ENCODE measurements at places on chromosomes 5 and 9. TPM values are rescaled to one million over a fixed set of nuclear protein-coding genes. Genes with fewer than 3 reads are reported as not detected.

- H3K4me1 ChIP-seq: peaks cover 8% of the 10 kb centered on the region
- H3K4me3 ChIP-seq: no peak overlapping the region
- DNase-seq: no peak
- no peaks in the 10 kb centered on the region for H3K27me3 ChIP-seq
- no peak overlapping the region for H3K27ac ChIP-seq
These were observed 451.6 kb upstream of the CD180 start for GRCh38 chr5:67648201-67648671.

DNA sequence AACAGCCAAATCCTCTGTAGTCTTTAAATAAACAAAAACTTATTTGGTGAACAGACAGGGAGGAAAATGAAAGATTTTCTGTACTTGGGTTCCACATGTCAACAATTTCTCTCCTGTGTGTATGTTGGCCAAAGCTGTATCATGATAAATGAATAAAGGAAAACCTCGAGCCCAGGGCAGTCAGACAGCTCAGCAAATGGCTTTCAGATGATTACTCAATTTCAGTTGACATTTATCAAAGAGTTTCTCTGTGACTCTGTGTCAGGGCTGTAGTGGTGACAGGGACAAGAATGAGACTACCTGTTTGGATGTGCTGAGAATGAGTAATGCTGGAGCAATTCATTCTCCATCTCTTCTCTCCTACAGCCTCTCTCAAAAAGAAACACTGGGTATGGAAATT lies 45.7 kb upstream of the PTGS1 start:
- H3K4me1 ChIP-seq: no peaks in the 10 kb centered on the region
- H3K27me3 ChIP-seq: no peaks in the 10 kb centered on the region
- no peak for DNase-seq
- peaks cover 3% of the 10 kb centered on the region for H3K36me3 ChIP-seq
- H3K27ac ChIP-seq: no peak overlapping the region

- DNase-seq: no peak
- peaks cover 28% of the 10 kb centered on the region for H3K27me3 ChIP-seq
- no peaks in the 10 kb centered on the region for H3K36me3 ChIP-seq
- H3K27ac ChIP-seq: no peak overlapping the region
- H3K4me3 ChIP-seq: no peak overlapping the region
- H3K4me1 ChIP-seq: no peaks in the 10 kb centered on the region
These were observed 404.9 kb downstream of the CDK5RAP2 start for GRCh38 chr9:120175031-120175430.

GRCh38 chr5:132408965-132409364 lies 39.5 kb downstream of the SLC22A5 start:
- H3K4me3 ChIP-seq: peak overlapping the region; percentile 51
- no peak for DNase-seq
- H3K4me1 ChIP-seq: peaks cover 9% of the 10 kb centered on the region
- H3K27ac ChIP-seq: no peak overlapping the region
- H3K36me3 ChIP-seq: no peaks in the 10 kb centered on the region
- H3K27me3 ChIP-seq: peaks cover 14% of the 10 kb centered on the region

GRCh38 chr5:96187309-96188027 lies 225.8 kb upstream of the ELL2 start:
- no peak for DNase-seq
- H3K27ac ChIP-seq: peak overlapping the region; percentile 58
- no peak overlapping the region for H3K4me3 ChIP-seq
- H3K27me3 ChIP-seq: no peaks in the 10 kb centered on the region
- peaks cover 3% of the 10 kb centered on the region for H3K36me3 ChIP-seq
- no peaks in the 10 kb centered on the region for H3K4me1 ChIP-seq

- no peaks in the 10 kb centered on the region for H3K27me3 ChIP-seq
- peaks cover 15% of the 10 kb centered on the region for H3K4me1 ChIP-seq
- H3K4me3 ChIP-seq: no peak overlapping the region
- H3K27ac ChIP-seq: no peak overlapping the region
These were observed 29.6 kb upstream of the UBAC1 start for GRCh38 chr9:135990468-135991429.

GRCh38 chr5:1052641-1053390 lies 44.2 kb downstream of the NKD2 start:
- DNase-seq: no peak
- H3K27ac ChIP-seq: no peak overlapping the region
- peaks cover 13% of the 10 kb centered on the region for H3K4me1 ChIP-seq
- no peaks in the 10 kb centered on the region for H3K27me3 ChIP-seq

DNA sequence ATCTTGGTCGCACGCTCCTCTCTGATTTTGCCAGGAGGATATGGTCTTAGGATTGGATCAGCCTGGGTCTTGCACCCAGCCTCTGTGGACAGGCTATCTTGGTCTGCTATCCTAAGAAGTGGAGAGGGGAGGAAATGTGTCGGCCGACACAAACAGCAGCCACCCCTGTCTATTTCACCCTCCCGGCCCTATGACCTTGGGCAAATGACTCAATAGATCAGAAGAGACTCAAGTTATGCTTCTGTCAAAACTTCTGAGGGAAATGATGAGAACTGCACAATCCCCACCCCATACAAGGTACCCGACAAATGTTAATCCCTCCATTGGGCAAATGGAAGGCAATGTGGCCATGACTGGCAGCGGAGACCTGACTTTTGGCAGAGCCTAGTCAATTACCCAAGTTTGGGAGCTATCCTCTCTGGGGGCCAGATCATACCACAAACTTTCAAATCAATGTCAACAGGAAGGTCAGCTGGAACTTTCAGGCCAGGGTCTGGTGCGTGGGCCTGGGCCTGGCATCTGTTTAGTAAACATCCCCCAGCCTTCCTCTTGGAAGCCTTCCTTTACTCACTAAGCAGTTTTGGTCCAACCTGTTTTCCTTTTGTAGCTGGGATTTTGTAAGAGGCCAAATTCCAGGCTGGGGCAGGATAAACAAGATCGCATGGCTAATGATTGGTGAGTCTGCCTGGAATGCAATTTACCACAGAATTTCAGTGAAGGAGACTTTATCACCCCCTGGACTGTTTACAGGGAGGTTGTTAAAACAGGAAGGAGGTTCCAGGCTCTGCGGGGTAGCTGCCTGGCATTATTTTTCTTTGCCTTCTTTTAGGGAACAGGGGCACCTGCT lies 64.2 kb upstream of the CPEB4 start:
- H3K27me3 ChIP-seq: no peaks in the 10 kb centered on the region
- H3K4me3 ChIP-seq: no peak overlapping the region
- no peak for DNase-seq

DNA sequence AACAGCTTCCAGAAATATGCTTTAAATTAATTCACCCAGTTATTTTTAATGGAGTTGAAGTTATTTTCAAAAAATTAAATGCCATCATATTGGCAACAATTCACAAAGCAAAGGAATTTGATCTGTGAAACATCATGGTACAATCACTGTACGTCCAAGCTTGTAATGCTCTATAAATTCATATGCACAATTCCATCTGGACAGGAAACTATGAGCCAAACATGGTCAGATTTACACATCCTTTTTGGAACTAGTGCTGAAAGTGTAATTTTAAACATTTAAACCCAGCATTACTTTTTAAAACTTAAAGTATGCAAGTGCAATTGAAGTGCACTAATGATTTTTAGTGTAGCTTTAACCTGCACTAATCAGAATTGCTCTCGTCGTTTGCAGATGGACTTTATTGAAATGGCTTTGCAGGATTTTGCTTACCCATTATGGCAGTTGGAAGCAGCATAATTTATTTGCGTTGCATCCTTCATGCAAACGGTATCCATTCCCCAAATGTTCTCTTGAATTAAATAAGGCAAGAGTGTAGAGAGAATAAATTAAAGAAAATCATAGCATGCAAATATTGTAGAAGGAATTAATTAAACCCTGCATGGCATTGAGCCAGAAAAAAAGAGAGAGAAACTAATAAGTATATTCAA lies 21.0 kb upstream of the OR13F1 start:
- no peaks in the 10 kb centered on the region for H3K4me1 ChIP-seq
- H3K27ac ChIP-seq: no peak overlapping the region
- no peak for DNase-seq

DNA sequence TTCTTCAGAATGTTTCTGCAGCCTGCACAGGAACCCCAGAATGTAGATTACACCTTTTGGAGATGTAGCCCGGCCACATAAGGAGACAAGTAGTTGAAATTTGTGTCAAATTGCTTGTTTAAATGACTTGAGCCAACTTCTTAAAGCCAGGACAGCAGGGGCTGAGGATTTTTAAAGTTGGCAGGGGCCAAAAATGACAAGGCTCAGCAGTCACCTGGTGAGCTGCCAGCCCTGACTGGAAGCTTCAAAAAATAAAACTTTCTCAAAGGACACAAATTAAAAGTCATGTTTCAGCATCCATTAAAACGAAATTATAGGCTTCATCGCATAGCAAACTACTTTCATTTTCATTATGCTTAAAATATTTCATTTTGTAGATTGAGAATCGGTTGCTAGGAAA lies 340.3 kb upstream of the WWC1 start:
- peaks cover 38% of the 10 kb centered on the region for H3K4me1 ChIP-seq
- peaks cover 13% of the 10 kb centered on the region for H3K36me3 ChIP-seq
- no peak for DNase-seq
- no peak overlapping the region for H3K27ac ChIP-seq

DNA sequence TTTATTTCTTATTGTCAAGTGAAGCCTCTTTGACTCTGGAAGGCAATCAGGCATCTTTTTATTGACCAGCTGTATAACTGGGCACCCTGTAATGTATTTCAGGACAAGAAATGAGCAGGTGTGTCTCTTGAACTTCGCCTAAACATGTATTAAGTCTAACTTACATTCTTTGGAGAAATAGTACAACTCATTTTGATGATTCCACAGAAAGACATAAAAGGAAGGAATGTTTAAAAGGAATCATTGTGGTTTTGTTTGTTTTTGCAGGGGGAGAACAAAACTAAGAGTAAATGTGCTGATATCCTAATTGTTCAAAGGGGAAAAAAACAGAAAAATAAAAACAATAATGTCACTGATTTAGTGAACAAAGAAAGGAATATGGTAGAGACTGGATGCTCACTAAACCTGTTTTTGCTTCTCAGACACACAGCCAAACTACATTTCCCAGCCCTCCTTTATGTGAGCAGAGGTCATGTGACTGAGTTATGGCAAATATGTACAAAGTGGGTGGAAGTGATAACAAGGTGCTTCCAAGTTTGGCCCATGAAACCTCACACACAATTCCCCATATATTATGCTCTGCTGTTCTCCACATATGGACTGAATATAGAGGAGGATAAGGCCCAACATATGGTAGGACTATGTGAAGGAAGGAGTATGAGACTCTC lies 150.6 kb upstream of the ACOT12 start:
- no peaks in the 10 kb centered on the region for H3K27me3 ChIP-seq
- no peak for DNase-seq
- H3K4me3 ChIP-seq: no peak overlapping the region
- H3K4me1 ChIP-seq: peaks cover 5% of the 10 kb centered on the region
- peaks cover 30% of the 10 kb centered on the region for H3K36me3 ChIP-seq
- no peak overlapping the region for H3K27ac ChIP-seq

- no peaks in the 10 kb centered on the region for H3K36me3 ChIP-seq
- peaks cover 32% of the 10 kb centered on the region for H3K4me1 ChIP-seq
- no peak overlapping the region for H3K4me3 ChIP-seq
- peaks cover 6% of the 10 kb centered on the region for H3K27me3 ChIP-seq
- no peak overlapping the region for H3K27ac ChIP-seq
These were observed 38.9 kb upstream of the DAB2IP start for GRCh38 chr9:121612511-121612998.

Gene SPATA31D4
- total RNA-seq: not detected

Gene OBP2A
- not detected for total RNA-seq

DNA sequence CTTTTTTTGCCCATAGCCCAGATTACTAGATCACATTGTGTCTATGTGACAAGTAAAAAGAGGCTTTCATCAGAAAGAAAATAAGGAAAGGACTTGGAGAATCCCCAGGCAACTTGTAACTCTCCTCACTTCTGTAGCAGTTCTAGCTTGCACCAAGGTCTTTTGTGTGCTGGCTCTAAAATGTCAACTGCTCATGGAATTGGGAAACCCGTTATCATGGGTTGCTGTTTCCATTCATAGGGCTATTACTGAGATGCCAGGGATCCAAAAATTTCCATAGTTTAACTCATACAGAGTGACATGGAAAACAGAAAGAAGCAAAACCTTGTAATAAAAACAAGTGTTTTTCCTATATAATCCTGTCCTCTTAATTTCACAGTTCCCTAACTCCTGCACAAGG lies 123.9 kb upstream of the FBXL7 start:
- H3K27me3 ChIP-seq: peaks cover 8% of the 10 kb centered on the region
- DNase-seq: no peak
- no peak overlapping the region for H3K27ac ChIP-seq
- no peaks in the 10 kb centered on the region for H3K36me3 ChIP-seq

Gene CCIN
- not detected for total RNA-seq
